Lung microvascular endothelial cell (primary cell): ENCODE measurements at places on chromosomes 2 and 18.

- no peak for DNase-seq
Observed at GRCh38 chr2:43228756-43229659, 2.6 kb upstream of the ZFP36L2 start.

GRCh38 chr2:152473151-152473857 is 138.3 kb downstream of the FMNL2 start:
- DNase-seq, result no peak

DNA sequence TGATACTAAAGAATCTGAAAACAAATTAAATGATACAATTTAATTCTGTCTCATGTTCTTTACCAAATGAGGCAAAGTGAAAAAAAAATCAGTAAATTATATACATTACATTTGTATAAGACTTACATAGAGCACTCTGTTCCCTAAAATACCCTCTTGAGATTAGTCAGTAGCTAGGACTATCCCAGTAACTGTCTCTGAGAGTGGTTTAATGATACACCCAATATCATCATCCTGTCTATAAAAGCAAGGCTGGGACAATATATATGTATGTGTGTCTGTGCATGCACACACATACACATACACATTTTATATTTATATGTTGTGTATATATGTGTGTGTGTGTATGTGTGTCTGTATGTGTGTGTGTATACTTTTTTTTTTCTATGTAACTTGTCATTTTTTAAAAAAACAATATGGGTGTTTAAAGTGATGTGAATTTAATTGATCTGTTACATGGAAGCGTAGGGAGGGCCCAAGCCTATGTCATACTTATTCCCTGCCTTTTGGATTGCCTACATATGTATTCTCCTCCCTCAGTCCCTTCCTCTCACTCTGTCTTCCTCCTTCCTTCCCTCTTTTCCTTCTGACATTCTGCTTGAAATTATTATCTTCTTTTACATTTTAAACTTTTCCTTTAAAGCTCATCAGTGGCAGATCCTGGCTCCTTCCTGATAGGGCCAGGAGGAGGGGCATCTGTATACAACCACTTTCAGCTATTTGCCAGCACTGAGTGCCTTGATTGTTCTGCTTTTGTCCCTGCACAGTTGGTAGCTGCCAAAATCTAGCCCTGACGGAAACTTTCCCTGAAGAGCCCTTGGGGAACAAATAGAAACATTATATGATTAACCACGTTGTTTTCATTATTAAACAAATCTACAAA is 6.8 kb downstream of the ASXL3 start:
- DNase-seq, result no peak

- DNase-seq, result peak; percentile 53
Observed at GRCh38 chr2:55112229-55113031, 62.2 kb upstream of the RTN4 start.

GRCh38 chr2:100291152-100291970 is 30.9 kb downstream of the LONRF2 start:
- no peak for DNase-seq

DNA sequence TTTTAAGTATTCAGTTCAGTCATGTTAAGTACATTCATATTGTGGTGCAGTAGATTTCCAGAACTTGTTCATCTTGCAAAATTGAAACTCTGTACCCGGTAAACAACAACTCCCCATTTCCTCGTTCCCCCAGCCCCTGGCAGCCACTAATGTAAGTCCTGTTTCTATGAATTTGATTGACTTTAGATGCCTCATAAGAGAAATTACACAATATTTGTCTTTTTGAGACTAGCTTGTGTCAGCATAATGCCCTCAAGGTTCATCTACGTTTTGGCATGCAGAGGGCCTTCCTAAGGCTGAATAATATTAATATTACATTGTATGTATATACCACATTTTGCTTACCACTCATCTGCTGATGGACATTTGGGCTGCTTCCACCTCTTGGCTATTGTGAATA is 30.9 kb downstream of the METTL21A start:
- no peak for DNase-seq

DNA sequence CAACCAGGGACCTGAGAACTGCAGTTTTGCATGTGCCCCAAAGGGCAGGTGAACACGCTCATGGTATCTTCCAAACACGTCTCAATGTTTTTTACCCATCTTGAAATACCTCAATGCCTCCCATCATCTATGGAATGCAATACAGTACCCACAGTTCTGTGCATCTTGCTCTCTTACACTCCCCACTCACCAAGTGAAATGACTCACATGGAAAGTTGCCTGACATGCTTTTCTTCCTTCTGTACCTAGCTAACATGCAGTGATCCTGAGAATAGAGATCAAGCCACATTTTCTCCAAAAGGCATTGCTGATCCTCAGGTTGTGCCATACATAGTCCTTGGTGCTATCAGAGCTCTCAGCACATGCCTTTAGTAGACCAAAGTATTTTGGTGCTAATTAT is 373.9 kb downstream of the GPD2 start:
- no peak for DNase-seq

DNA sequence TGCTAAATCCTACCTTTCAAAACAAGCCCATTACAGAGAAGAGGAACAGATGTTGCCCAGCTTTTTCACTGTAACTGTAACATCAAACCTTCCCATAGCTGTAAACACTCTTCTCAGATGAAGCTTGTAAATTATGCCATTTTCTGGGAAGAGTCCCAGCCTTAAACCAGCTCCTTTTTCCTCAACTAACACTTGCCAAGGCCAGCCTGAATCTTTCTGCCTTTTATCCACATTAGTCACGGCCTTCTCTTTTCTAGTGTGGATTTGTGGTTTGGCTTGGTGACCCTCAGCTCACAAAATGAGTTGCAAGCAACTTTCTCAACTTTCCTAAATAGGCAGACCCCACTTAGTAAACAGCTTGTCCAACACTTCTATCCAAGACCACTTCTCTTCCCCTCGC is 90.2 kb downstream of the CABLES1 start:
- no peak for DNase-seq

- DNase-seq, result peak; percentile 89
Observed at GRCh38 chr2:202429164-202429980, 53.2 kb downstream of the BMPR2 start.

- DNase-seq, result no peak
Observed at GRCh38 chr2:150781142-150781541, 293.7 kb upstream of the RND3 start.

GRCh38 chr2:168962636-168963035 is 61.5 kb downstream of the G6PC2 start:
- no peak for DNase-seq

- no peak for DNase-seq
Observed at GRCh38 chr2:83850071-83850725, 608.9 kb downstream of the SUCLG1 start.

DNA sequence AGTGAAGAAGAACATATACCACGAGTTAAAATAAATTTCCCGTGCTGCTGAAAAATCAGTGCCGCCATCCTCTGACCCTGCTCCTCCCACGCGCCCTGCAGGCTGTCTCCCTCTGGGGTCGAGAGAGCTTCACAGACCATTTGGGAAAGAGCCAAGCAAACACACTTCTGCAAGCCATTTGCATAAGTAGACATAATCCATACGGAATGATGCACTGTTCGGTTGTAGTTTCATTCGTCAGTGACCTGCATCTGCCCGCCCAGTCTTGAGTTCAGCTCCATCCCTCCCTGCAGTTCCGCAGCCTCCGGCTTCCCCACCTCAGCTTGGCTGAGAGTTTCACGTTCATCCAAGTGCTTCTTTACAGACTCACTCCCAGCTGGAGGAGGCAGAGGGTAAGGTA is 69.6 kb downstream of the TRAPPC12 start:
- DNase-seq, result no peak

DNA sequence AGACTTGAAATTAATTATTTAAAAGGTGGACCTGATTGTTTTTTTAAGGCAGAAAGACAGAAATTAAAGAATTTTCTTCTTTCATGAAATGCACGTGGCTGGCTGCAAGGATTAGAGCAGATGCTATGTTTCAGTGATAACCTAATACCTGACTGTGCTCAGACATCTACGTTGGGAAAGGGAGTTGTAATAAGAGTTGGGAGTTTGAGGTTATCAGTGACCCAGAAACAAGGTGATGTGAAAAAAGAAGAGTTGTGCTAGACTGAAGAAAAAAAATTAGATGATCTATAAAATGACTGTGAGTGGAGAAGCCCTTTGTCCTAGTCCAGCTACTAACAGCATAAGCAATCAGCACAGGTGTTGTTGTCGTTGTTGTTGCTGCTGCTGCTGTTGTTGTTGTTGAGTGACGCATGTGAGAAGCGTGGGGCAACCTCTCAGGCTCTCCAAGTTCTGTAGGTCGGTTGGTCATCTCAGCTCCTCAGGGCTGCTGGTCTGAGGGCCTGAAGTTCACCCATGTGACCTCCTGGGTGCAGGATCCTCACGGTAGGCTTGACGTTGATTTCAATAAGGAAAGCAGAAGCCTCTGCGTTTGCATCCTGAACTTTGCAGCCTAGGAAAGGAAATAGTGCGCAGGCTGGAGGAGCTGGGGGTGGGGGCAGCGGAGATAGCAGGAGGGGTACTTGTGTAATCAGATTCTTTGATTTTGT is 7.6 kb downstream of the POU3F3 start:
- no peak for DNase-seq

GRCh38 chr2:171084128-171084527 is 76.6 kb downstream of the TLK1 start:
- DNase-seq, result no peak

DNA sequence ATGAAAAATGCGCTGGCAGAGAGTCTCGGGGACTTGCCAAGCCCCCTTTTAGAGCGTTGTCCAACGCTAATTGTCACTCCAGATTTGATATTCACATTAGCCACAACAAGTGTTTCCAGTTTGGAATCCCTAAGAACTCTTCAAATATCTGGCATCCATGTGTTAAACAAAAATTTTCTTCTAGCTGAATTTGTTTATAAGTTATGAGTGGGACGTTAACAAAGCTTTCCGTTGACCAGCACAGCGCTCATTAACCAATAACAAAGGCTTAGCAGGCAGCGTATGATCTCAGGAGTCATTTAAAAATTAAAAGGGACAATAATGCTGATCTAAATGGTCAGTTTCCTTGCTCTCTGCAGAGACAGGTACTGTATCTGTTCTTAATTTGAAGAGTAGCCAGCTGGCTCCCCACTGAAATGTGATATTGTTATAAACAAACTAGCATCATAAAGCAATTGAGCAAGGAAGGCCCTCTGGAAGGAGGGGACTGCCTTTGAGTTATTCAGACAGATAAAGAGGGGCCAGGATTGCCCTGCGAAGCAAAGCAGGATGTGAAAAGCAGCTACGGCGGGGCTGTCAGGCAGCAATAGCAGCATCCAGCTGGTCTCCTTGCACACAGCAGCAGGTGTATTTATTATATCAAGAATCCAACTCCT is 337.2 kb upstream of the SALL3 start:
- DNase-seq, result no peak

GRCh38 chr2:198053148-198053547 is 248.8 kb downstream of the PLCL1 start:
- no peak for DNase-seq

- no peak for DNase-seq
Observed at GRCh38 chr2:160942476-160943142, 217.6 kb upstream of the TANK start.

DNA sequence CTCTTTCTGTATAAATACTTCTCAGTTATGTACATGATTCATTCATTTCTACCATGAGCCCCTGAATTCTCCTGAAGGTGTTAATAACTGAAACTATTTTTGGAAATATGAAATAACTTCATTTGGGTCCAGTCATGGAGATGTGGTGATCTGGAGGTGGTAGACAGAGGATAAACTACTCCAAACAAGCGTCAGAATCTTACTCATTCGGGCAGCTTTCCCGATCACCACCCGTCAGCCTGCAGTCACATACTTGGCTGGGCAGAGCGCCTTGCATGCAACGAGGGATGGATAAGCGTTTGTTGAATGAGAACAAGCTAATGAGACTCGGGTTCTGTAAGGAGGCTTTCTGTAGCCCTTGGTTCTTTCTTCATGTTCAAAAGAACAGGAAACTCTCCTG is 222.7 kb downstream of the CD226 start:
- DNase-seq, result no peak

- DNase-seq, result peak; percentile 26
Observed at GRCh38 chr2:207230261-207231105, 64.7 kb upstream of the KLF7 start.

DNA sequence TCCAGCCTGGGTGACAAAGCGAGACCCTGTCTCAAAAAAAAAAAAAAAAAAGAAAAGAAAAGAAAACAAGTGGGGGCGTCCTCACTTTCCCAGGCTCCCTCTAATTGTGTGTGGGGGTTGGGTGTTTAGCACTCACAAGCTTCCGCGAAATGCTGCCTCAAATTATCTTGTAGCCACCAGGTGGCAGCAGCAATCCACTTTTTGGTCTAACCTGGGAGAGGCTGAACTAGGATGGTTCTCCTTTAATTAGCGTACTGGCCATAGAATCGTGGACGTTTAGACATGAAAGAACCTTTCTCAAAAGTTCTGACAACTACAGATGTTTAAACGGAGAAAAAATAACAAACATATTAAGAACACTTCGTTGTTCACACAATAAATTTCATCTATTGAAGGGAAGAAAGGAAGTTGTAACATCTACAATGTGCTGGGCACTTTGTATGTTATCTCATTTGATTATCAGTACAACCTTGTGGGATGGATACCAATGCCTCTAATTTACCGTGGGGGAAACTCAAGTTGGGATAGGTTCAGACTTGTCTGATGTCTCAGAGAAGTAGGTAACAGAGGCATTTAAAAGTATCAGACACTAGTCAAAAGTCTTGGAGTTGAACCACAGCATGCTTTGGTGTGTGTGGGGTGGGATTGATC is 122.7 kb upstream of the NABP1 start:
- peak; percentile 81 for DNase-seq

DNA sequence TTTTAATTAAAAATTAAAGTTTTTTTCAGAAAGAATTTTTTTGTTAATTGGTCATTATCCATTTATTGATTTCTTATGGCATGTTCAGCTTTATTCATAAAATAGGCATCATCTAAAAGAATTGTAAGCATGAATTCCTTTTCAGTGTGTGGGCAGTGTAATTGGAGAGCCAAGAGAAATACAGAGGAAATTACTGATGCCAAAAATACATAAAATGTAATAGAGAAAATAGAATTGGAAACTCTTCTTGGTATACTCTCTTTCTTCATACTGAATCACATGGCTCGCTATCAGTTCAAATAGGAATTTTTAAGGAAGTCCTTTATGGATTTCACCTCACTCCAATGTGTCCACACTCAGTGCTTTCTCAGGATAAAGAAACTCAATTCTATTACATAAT is 663.6 kb upstream of the NRXN1 start:
- no peak for DNase-seq

DNA sequence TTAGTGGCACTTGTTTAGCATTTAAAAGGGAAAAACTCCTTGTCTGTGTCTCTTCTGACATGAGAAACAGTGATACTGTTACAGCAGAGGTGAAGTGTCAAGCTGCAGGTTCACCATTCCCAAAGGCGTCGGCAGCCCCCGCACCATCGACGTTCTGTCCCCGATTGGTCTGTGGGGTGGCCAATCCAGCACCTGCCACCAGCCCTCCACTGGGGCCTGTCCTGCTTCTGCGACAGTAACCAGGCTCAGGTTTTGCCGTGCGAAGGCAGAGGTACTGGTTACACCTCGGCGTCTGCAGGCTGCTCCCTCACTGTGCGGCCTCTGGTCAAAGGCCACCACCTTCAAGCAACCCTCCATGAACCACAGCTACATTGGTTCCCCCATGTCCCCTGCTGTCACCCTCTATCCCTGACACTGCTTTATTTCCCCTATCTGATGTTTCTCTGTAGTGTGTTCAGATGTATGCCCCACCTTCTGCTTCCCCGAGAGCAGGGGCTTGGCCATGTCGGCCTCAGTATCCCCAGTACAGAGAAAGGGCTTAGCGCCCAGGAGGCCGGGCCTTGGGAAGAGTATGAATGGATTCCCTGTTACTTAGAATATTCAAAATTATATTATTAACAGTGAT is 8.6 kb upstream of the ESPNL start:
- no peak for DNase-seq
